ENCODE measurements at places on chromosomes 5 and 9.

GRCh38 chr5:176489077-176489476 lies 40.9 kb downstream of the FAF2 start:
- DNase-seq, result no peak

DNA sequence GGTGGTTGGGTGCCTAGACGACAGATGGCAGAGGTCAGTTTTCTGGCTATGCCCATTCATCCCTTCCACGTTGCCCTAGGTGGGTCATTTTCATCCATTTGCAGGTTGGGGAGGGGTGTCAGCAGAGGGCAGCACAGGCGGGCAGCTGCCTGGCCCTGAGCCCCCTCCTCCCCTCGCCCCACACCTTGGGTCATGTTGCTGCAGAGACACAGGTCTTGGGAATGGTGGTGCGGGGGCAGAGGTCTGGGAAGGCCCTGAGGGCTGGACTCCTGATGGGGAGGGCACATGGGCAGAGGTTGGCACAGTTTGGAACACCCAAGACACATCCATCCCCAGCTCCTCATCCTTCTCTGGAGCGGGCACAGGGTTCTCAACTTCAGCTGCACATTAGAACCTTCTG lies 103.2 kb upstream of the LMX1B start:
- no peak for DNase-seq

- DNase-seq, result no peak
Measured at GRCh38 chr5:93272108-93272507, 308.9 kb downstream of the NR2F1-AS1 start.

- no peak for DNase-seq
Measured at GRCh38 chr5:168092209-168093185, 198.9 kb upstream of the WWC1 start.

- peak; percentile 24 for DNase-seq
Measured at GRCh38 chr5:141618030-141618803, 583 bp downstream of the DIAPH1 start.

DNA sequence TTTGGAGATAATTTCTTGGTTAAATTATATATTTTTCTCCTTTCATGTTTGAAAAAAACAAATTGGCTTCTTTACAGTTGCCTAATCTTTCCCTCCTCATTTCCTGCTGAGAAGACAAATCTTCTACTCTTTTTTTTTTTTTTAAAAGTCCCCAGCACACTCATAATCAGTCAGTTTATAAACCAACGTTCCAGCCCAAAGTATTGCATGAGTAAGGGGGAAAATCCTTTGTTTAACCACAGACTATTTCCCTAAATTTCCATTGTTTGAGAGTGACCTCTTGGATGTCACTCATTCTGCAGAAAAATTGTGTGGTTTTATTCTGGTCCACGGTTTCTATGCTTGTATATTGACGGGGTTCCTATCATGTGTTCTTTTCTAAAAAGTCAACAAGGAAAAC lies 55.1 kb upstream of the TLR4 start:
- DNase-seq, result no peak

DNA sequence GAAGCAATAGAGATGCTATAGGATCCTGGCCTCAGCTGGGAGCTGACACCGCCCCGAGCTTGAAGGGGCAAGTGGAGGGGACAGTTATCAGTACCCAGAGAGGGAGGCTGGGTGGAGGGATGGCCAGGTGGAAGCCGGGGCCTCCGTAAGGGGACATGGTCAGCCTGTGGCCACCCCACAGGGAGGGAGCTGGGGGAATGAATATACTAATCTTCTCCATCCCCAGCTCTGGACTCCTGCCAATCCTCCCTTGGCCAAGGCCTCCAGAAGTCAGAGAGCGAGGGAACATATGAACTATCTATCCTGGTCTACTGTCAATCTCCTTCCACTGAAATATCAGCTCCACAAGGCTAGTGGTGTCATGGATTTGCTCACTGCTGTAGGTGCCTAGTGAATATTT lies 109.3 kb downstream of the BOD1 start:
- DNase-seq, result no peak

GRCh38 chr5:44862808-44863207 lies 54.1 kb downstream of the MRPS30 start:
- DNase-seq, result no peak

DNA sequence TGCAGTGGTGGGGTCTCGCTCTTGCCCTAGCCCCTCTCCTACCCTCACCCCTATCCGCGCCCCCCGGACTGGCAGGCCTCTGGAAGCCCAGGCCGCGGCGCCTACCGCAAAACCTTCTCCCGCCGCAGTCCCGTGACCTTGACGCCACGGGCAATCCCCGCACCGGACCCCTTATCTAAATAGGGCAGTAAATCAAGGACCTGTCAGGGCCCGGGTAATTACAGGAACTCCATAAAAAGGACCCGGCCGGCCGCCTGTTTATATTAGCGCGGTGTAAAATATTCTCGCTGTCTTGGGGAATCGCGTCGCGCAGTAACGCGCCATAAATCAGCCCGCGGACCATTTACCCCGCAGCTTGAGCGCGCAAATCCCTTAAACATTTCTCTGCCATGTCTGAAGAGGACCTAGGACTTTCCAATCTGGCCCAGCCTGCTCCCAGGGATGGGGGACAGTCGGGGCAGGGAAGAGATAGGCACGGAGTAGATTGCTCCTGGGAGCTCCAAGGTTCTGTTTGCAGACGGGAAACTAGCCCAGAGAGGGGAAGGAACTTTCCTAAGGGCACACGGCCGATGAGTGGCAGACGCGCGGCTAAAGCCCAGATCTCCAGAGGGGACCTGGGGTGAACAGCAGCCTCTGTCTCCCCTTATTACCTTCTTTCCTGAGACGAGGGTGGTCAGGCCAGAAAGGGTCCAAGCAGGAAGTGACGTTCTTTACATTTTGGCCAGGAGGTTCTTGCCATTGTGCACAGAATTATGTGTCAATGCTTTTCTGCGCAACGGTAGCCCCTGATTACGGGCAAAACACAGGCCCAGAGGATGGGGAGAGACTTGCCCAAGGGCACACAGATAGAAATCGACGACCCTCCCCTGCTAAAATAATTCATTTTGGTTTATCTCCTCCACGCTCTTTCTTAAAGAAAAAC lies 4.8 kb upstream of the HAND1 start:
- no peak for DNase-seq

GRCh38 chr5:74919487-74919886 lies 53.3 kb upstream of the FAM169A start:
- no peak for DNase-seq

DNA sequence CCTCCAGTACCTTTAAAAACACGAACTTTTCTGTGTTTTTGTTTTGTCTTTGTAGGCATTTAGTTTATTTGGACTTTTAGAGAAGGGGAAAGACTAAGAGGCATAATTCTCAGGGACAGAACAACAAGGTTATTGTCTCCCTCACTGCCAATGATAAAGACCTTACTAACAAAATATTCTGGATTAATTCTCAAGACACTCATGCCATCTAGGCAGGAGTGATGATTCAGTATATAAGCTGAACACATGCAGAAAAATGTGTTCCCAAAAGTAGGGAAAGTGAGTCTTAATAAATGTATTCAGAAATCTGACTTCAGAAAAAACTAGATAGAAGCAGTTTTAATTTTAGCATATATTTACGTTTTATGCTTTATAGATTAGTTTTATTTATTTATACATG lies 17.4 kb upstream of the ASPN start:
- no peak for DNase-seq

All from T follicular helper cell (primary cell).